Activated T-helper 1 cell treated with anti-CD3 and anti-CD28 coated beads, Interleukin-2, amount 50 U/mL, for 16 hours (primary cell): ENCODE measurements at places on chromosomes 3 and 15.

GRCh38 chr15:77440378-77440999, 19.8 kb downstream of the HMG20A start:
- no peak for DNase-seq

- no peak for DNase-seq
Measured at GRCh38 chr15:53978253-53978906, at the start of gene UNC13C. Gene UNC13C (plus strand): TSS chr15:53978441. CDS start chr15:54012904, 34,463 bp downstream.

GRCh38 chr3:168249205-168249549, 153.5 kb upstream of the GOLIM4 start:
- DNase-seq = no peak

DNA sequence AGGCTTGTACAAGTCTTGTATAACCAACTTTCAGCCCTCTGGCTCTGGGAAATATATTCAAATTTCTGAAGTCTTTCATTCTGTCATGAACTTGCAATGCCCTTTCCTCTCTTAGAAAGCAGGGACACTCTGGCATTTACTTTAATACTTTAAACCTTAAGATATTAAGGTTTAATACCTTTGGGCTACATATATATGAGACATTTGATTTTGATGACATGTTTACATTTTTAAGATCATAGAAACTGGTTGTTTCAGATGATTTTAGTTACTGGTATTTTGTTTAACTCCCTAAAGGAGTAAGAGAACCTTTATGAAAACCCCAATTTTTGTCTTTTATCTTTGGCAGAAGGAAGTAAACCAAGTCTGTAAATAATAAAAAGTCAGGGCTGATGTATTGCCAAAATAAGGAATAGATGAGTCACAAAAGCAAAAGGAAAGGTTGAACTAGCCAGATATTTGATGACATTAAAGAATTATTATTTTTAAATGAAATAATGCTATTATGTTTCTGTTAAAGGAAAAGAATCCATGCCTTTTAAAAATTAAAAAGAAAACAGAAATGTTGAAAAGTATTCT, 579.0 kb upstream of the CBLB start:
- no peak for DNase-seq

DNA sequence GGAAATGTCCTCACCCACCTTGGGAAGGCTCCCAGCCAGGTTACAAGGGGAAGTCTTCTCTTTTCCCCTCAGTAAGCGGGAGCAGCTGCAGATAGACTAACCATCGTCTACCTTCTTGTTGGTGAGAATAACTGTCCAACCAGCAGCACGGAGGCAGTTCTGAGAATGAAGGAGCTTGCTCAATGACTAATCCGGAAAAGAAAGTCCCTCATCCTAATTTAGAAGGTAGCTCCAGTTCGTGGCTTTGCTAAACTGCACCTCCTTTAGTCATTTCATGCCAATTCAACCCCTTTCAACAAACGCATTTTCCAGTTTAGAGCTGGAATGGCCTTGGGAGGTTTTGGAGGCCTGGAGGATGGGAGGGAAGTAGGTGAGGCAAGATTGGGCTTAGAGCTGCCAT, 527.4 kb upstream of the PROK2 start:
- DNase-seq = no peak

- DNase-seq = no peak
Measured at GRCh38 chr3:149879872-149880271, 66.9 kb downstream of the RNF13 start.

DNA sequence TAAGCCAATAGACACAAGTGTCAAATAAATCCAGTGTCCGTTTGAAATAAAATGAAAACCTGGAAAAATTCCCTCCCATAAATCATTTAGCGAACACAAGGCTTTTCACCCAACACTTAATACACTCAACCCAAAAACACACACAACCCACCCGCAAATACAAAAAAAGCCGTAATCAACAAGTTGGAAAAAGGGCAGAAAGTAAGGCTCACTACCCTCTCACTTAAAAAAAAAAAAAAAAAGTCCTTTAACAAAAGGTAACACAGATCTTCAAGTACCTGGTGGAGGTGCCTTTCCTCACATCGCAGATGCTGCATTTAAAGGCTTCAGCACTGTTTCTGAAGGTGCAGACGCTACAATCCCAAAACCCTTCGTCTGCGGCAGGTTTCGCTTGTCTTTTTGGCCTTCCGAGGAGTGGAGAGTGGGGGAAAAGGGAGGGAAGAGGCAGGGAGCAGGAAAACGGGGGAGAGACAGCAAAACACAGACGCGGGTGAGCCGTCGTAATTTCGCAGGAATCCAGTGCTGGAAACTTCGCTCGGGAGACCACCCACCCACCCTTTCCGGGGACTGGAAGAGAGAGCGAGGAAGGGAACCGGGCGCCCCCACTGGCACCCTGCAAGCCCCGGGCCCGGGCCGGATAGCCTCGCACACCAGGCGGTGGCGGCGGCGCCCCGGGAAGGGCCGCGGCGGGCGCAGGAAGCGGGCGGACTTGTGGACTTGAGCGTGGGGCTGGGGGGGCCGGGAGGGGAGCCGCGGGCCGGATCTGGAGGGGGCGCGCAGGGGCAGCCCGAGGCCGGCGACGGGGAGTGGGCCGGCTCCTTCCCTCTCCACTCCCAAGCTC, 401.8 kb downstream of the SHQ1 start:
- peak; percentile 11 for DNase-seq

- no peak for DNase-seq
Measured at GRCh38 chr3:55242921-55243320, 244.2 kb downstream of the WNT5A start.

DNA sequence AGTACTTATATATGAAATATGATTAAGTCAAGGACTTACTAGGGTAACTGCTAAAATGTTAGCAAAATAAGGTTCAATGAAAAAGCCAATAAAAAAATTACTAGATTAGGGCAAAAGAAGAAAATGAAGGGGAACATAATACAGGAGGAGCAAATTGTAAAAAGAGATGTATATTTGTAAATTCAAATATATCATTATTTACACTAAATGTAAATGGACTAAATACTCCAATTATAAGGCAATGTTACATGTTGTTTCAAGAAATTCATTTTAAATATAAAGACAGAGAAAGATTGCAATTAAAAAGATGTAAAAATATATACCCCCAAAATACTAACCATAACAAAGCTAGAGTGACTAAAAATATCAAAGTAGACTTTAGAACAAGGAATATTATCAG, 134.1 kb downstream of the EFHB start:
- no peak for DNase-seq

GRCh38 chr15:63096178-63096577, 25.5 kb upstream of the LACTB start:
- no peak for DNase-seq

DNA sequence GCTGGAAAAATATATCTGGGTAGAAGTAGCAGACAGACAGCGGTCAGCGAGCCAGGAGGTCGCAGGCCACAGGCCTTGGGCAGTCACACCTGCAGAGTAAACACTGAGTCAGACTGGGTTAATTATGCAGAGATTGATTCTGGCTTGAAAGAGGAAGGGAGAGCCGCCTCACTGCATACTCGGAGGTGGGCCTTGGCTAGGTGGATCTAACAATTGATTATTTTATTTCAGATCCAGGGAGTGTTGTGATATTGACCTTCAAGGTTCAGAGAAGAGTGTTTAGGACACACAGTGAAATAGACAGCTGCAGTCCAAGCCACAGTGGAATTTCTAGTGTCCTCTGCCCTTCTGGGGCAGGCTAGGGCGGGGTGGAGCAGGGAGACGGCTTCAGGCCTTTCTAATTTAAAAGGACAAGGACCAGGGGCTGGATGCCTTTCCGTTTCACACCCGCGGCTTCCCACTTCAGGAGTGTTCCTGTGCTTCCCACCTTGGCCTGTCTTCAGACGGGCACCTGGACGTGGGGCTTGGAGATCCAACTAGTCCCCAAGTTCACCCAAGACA, 237.3 kb downstream of the XXYLT1 start:
- DNase-seq = no peak

- DNase-seq = no peak
Measured at GRCh38 chr15:30999729-31000128, 8.3 kb upstream of the MTMR10 start.

- no peak for DNase-seq
Measured at GRCh38 chr3:51937014-51937413, 4.7 kb downstream of the RRP9 start.

DNA sequence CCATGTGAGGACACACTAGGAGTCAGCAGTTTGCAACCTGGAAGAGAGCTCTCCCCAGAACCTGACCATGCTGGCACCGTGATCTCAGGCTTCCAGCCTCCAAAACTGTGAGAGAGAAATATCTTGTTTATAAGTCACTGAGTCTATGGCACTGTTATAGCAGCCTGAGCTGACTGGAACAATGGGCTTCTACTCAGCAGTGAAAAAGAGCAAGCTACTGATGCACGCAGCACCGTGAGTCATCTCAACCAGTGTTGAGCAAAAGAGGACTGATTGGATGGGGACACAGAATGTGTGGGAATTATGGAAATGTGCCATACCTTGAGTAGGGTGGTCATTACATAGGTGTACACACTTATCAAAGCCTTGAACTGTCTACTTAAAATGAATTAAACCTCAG, 230.4 kb downstream of the PLCL2 start:
- no peak for DNase-seq

DNA sequence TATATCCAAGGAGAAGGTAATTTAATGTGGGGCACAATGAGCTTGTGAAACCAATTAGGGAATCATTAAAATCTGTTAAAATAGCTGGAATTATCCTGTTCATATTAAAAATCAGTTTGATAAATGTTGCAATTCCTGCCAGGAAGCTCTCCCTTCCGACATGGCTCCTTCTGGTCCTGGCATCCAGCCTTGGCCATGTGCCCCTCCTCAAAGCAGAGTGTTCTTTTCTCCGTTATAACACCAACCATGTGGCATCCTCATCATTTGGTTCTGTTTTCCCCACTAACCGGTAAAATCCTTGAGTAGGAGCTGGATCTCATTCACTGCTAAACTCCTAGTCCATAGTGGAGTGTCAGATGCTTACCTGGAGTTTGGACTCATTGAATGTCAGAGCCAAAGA, 127.2 kb downstream of the ARNT2 start:
- no peak for DNase-seq

DNA sequence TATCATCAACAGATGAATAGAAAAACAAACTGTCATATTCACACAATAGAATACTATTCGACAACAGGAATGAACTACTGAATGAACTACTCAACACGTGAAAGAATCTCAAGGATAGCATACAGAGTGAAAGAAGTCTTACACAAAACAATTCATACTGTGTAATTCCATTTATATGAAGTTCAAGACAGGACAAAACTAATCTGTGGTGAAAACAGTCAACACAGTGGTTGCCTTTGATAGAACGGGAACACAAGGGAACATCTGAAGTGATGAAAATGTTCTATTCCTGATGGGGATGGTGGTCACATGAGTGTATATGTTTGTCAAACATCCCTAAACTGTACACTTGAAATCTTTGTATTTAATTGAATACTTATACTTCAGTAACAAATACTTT, 2.6 kb upstream of the SUSD5 start:
- no peak for DNase-seq

- DNase-seq = no peak
Measured at GRCh38 chr3:150074277-150074676, 103.6 kb upstream of the PFN2 start.

DNA sequence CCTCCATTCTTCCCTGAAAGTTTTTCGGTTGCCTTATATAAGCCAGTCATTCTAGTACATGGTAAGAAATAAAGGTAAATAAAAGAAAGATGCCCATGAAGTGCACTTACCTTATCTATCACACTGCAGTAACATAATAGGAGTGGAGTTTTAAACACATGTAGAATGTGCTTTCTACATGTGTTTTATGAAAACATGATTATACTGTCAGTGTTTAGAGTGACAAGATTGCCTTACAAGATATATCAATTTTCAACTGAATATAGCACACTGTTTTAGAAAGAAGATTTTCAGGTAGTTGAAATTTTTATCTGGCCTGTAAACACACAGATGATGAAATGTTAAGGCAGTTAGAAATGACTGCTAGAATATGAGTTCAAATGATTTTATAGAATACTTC, 219.6 kb downstream of the EPHA3 start:
- DNase-seq = no peak

DNA sequence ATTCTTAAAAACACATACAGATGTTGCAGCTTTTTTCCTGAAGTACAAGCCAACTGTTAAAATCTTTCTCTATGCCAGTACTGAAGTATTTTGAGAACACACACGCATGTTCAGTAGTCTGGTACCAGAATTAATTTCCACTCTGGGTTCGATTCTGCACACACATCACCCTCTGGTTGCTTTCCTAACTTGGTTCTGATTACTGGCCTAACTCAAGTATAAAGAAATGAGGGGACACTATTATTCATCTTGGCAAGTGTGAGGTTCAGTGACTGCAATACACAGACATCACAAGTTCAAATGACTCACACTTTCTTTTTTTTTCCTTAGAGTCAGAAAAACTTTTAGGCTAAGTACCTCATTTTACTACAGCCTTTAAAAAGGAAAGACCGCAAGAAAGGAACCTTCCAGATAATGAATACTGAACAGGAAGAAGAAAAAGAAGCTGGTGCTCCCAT, 37.4 kb upstream of the LDHAL6B start:
- no peak for DNase-seq

- no peak for DNase-seq
Measured at GRCh38 chr15:83249030-83249343, 35.5 kb downstream of the BNC1 start.
